ENCODE measurements at places on chromosomes 4 and X.

DNA sequence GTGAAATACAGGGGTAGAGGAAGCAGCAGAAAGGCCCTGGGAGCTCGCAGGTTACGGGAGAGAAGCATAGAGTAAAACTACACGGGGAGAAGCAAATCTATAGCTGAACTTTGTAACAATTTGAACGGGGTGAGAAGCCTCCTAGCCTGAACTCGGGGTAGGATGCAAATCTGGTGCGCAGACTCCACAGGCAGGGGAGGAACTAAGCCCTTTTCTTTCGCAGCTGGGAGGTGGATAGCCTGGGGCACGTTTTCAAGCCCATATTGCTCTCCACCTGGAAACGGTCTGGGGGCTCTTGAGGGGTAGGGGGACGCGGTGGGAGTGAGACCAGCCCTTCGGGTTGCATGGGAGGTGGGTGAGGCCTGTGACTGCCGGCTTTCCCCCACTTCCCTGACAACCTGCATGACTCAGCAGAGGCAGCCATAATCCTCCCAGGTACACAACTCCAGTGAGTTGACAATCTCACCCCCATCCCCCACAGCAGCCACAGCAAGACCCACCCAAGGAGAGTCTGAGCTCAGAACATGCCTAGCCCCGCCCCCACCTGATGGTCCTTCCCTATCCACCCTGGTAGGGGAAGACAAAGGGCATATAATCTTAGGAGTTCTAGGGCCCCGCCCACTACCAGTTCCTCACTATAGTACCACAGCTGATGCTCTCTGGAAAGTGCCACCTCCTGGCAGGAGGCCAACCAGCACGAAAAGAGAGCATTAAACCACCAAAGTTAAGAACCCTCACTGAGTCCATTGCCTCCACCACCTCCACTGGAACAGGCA lies 29.9 kb downstream of the SOWAHB start:
- no peak for DNase-seq

DNA sequence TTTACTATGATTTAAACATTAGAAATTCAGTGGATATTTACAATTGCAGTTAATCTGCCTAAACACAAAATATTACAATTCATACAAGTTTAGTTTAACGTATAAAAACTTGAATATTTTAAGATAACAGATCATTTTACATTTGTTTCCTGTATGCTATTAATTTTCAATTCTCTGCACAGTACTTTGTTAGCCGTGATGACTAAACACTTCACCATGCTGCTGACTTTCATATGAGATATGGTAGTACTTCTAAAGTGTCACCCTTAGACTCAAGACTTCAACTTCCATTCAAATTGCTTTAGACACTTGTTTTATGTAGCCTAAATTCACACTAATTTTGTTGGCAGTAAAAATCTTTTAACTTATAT lies 1646.4 kb upstream of the ADGRL3 start:
- DNase-seq = no peak

GRCh38 chr4:128141866-128142265 lies 80.8 kb downstream of the LARP1B start:
- no peak for DNase-seq

DNA sequence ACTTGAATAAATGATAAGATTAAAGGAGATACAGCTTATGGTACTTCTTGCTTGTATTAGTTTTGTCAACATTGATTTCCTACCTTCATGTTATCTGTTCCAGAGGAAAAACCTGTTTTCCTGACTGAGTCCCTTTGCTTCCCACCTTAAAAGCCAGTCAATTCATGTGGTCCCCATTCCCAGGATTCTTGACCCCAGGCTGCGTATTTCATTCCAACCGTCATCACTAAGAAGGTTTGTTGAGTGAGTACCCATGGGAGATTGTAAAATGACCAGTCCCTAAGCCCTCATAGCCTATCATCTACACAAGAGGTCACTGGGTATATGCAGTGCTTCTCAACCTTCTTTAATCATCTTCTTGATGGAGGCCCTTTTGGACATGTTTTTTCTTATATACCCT lies 52.2 kb downstream of the BEX3 start:
- no peak for DNase-seq

GRCh38 chr4:182937268-182938204 lies 20.4 kb upstream of the DCTD start:
- no peak for DNase-seq

DNA sequence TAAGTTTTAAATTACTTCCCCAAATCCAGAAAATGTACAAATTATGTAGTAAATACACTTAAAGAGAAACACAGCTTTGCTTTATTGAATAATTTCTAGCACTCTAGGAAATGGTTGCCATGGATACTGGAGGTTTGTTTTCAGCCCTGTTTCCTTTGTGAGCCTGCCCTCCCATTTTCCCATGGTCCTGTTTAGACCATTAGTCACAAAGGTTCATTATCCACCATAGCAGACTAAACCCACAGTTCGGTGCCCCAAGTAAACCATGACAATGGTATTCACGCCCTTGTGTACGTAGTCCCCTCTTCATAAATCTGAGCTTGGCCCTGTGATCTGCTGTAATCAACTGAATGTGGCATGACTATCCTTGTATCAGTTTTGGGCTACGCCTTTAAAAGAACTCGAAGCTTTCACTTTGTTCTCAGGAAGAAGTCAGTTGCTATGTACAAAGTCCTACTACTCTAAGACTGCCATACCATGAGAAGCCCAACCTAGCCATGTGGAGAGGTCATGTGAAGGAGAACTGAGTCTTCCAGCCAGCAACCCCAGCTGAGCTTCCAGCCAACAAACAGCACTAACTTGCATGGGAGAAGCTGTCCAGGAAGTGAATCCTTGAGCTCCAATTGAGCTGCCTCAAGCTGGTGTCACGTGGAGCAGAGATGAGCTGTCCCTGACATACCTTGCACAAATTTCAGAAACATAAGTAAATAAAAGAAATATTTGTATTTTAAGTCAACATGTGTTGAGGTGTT lies 300.4 kb downstream of the LDB2 start:
- no peak for DNase-seq

DNA sequence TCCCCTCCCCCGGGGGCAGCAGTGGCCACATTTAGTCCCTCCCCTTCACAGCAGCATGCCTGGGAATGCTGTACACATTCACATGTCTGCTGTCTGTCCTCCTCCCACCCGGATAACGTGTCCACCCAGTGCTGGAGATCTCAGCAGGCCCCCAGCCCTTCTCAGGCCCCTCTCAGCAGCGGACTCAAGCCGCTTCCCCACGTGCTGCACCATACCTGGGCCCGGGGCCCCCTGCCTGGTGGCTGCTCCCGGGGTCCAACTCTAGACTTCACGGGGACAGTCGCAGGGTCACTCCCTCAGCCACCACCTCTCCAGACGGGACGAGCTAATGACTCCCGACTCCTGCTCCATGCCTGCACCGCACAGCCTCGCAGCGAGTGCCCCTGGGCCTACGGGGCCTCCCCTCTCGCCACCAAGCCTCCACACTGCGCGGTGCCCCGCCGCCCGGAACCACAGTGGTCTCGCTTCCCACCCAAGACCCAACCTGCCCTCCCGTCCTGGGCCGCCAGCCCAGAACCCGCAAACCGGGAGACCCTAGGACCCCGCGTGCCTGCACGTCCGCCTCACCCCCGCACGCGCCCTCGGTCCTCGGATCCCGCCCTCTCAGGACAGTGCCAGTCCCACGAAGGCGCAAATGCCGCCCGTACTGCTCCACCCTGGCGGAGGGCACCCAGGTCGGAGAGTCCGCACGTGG lies 1.3 kb upstream of the PCGF3 start:
- DNase-seq = no peak

DNA sequence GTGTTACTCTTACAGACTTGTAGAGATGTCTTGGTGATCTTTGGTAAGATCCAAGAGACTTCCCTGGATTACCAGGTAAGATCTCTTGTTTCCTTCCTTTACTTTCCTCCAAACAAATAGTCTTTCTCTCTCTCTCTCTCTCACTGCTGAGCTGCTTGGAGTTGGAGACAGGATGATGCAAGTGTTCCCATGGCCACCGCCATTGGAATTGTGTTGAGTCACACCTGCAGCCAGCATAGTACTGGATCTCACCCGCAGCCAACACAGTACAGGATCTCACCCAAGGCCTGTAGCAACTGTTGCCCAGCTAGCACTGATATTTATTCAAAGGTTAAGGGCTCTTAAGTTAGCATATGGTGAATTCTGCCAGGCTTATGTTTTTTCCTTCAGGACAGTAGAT lies 1080.9 kb downstream of the FAT4 start:
- no peak for DNase-seq

DNA sequence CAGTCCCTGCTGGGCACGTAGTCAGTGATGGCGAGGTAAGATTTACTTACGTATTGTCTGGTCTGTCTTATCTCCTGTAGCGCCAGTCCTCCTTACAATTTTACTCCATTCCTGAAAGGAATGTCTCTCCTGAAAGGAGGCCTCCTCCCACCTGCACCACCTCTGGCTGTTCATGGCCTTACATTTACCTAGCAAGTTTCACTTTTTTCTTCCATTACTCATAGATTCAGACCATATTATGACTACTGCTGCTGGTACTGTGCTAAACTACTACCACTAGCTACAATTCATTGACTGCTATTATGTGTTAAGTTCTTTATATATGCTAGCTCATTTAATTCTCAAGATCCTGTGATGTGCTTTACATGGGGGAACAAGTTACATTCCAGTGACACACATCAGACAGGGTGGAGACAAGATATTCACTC lies 189.9 kb downstream of the BMPR1B start:
- DNase-seq = no peak

- no peak for DNase-seq
Observed at GRCh38 chr4:129808242-129808641, 712.3 kb downstream of the C4orf33 start.

- no peak for DNase-seq
Observed at GRCh38 chr4:67451464-67451863, 93.8 kb downstream of the CENPC start.

DNA sequence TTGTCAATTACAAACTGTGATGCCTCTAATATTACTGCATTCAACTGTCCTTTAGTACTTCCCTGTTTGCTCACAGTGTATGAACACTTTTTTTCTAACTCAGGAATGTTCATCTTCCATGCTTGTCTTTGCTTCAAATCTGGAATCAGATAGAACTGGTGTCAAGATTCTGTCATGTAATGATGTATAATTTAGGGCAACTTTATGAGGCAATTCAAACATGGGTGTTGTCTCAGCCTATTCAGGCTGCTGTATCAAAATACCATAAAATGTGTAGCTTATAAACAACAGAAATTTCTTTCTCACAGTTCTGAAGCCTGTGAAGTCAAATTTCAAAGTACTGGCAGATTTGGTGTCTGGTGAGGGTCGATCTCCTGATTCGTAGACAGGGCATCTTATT lies 1012.9 kb downstream of the RAB28 start:
- no peak for DNase-seq

DNA sequence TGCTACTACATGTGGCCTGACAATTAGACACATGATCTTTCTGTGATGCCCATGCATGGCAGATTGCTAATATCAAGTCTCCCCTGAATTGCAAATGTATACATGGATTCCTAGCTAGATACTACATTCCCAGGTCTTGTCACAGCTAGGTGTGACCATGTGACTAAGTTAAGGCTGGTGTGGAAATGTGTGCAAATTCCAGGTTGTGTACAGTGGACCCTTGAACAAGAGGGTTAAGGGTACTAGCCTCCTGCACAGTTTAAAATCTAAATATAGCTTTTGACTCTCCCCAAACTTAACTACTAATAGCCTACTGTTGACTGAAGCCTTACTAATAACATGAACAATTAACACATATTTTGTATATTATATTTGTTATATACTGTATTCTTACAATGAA lies 48.4 kb downstream of the HSD17B13 start:
- no peak for DNase-seq

DNA sequence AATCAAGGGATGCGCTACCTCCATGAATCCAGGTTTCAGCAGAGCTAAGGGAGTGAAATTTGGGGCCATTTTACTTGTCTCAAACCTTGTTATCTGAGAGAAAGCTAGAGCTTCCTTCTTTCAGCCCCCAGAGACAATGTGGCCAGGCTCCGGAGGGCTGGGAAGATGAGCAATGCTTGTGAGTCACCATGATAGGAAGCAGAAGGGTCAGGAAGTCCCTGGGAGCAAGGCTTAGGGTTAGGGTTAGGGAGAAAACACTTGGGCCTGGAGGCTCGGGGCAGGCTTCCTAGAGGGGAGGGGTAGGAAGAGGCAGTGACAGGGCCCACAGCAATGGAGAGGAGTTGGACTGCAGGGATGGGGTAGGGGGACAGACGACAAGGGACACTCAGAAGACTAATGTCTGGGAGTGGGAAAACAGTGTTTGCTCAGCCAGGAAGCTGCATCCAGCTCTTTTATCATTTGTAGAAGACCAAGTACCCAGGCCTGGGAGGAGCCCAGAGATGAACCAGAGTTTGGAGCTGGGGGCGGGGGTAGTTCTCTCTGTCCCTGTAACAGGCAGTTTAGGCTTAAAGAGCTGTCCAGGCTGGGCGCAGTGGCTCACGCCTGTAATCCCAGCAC lies 16.4 kb upstream of the PORCN start:
- DNase-seq = no peak

Measured in T-helper 9 cell (primary cell).